ENCODE measurements at places on chromosomes 5 and 9.

GRCh38 chr9:114164191-114164794 lies 9.0 kb downstream of the COL27A1 start:
- no peak for DNase-seq

- DNase-seq, result no peak
Observed at GRCh38 chr5:42950116-42950455, 90.0 kb downstream of the ANXA2R start.

DNA sequence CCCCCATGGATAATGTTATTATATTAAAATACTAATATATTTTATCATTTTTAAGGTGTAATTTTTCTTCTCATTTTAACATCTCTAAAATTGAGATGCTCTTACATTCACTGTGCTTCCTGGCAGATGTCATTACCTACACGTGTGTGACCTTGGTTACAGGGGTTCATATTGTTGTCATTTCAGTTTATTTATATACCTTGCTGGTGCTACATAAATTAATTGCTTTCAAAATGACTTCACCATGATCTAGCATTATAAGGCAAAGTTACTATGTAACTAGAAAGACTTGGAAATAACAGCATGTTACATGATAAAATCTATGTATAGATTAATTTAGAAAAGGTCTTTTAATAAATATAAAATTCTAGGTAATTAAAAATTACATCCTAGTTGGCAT lies 60.9 kb downstream of the ARHGEF28 start:
- no peak for DNase-seq

- DNase-seq, result no peak
Observed at GRCh38 chr9:123996731-123997421, 14.7 kb upstream of the LHX2 start.

DNA sequence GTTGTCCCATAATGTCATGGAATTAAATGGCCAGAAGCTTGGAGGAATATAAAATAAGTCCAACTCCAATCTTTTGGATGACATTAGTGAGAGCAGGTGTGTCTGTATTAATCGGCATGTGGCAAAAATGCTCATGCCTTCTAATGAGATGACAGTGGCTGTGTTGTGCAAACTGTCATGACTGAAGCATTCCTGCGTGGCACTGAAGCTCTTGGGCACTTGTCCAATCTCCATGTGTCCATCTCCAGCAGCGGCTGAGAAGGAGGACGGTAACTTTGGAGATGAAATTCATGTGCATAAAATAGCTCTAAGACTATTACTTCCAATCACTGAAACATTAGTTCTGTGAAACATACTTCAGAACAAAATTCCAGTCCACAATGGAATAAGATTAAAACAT lies 697.5 kb upstream of the GRAMD2B start:
- DNase-seq, result no peak

All from GM04504 (cell line).